ENCODE measurements at places on chromosomes 11 and 22.
A peak's percentile ranks its signal among the peaks of the same experiment; 100 is the strongest.

DNA sequence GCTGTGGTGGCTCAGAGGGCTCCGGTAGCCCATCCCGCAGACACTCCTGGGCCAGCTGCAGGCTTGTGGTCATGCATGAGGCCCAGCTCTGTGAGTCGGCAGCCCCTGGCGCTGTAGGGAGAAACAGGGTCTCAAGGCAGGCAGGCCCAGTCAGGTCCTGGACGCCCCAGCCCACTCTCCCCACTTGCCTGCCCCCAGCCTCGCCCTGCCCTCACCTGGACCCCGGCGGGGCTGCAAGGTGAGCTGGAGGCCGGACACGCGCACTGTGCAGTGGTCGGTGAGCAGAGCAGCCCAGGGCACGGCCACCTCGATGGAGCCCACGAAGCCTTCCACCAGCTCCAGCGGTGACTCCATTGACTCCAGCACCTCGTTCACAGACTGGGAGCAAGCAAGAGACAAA lies 2.9 kb downstream of the ATG2A start:
- no peak for DNase-seq

GRCh38 chr22:34587357-34588356 lies 478.3 kb upstream of the ISX start:
- no peak for DNase-seq

GRCh38 chr11:117557361-117557760 lies 229.7 kb downstream of the CEP164 start:
- no peak for DNase-seq

GRCh38 chr11:74936087-74936486 lies 12.8 kb downstream of the XRRA1 start:
- no peak for DNase-seq

DNA sequence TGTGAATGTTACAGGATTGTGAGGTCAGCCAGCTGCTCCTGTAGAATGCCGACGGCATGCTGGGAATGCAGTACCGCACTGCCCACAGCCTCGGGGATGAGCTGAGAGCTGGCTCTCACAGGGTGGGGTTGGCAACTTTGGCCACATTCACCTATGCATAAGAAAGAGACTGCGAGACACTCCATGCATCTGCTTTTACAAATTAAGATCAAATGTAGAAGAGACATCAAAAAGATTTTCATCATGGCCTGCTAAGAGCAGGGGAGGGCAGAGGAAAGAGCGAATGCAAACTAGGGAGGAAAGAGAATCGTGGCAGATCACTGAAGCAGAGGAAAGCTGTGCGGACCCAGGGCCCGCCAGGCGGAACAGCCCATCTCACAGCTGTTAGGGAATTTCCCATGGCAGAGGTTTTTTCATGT lies 49.8 kb upstream of the SPATA19 start:
- peak; percentile 30 for DNase-seq

- peak; percentile 72 for DNase-seq
Observed at GRCh38 chr22:22060200-22061084, 77.9 kb upstream of the TOP3B start.

GRCh38 chr11:33829430-33830141 lies 55.3 kb upstream of the FBXO3 start:
- peak; percentile 74 for DNase-seq

DNA sequence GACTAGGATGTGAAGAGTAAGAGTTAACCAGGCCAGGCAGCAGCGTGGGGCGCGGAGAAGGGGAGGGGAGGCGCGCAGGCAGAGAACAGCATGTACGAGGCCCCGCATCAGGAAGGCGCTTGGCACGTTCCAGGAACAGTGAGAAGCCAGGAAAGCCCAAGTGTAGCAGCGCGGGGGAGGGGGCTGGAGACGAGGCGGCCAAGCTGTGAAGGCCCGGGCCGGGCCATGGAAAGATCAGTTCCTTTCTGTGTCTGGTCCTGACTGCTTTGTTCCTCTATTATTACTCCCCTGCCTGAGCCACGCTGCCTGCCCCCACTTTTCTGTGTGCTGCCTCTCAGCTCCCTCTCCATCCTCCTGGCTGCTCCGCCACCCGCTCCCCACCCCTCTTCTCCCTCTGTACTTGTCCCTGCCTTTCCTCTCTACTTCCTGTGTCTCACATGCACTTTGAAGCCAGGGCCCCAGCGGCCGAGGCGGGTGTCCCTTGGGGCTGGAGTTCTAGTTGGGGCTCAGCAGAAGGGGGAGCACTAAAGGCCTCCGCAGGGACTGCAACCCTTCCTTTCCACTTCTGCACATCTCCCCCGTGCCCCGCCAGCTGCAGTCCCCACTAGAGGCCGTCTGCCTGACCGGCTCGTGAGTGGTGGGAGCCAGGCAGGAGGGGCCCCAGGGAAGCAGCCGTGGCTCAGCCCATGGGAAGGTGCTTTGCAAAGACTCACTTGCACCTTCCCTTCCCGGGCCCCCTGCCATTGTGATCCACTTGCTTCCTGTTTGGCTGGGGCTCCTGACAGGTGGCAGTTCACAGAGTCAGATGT lies 63.7 kb downstream of the PRDM11 start:
- peak; percentile 28 for DNase-seq

- DNase-seq: no peak
Observed at GRCh38 chr11:100905684-100906083, 218.6 kb downstream of the ARHGAP42 start.

- DNase-seq: no peak
Observed at GRCh38 chr11:23956586-23956985, 540.3 kb upstream of the LUZP2 start.

DNA sequence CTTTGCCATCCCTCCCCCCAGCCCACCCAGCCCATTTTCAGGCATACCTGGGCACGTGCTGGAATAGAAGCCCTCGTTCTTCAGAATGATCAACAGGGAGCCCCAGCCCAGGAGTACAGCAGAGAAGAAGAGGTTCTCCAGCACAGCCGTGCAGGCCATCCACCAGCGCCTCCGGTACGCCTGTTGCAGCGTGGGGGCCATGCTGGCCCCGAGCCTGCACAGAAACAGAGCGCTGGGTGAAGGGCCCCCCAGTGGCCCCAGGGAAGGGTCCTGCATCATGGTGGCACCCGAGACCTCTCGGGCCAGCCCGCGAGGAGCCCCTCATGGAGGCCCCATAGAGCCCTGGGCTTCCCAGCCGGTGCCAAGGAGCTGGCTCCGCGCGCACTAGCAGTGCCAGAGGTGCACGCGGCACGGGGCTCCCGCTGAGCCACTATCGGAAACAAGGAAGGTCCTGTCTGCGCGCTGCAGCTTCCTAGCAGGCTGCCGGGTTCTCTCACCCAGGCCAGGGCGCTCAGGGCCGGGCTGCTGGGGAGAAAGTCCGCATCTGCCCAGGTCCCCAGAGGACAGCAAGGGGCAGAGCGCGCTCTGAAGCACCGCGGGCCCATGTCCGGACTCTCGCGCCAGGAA lies 1.5 kb downstream of the SLC43A1 start:
- peak; percentile 57 for DNase-seq

DNA sequence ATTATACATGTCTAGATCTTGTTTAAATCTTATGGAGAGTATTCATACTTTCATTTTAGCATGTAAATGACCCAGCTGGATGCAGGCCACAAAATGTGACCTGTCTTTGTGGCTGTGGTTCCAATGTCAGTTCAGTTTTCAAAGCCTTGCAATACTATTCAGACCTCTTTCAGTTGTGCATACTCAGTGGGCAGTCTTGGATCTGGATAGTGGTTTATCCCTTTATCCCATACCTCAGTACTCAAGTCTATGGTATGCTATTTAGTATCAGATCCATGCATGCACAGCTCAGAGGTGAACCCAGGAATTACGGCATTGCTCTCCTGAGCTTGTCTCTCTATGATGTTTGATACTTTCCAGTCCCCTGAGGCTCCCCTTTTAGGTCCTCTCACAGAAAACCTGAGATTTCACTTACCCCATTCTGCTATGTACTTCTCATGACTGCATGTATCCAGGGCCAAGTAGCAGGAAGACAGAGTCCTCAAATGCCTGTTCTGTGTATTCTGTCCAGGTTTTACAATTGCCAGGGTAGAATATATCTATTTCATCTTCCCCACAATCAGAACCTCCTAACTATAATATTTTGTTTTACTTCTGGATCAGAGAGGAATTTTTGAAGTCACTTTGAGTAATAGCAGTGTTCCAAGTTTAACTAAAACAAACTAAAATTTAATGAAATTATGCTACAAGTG lies 6.9 kb upstream of the P4HA3 start:
- DNase-seq: no peak

GRCh38 chr11:13880634-13881033 lies 81.9 kb upstream of the SPON1 start:
- no peak for DNase-seq

DNA sequence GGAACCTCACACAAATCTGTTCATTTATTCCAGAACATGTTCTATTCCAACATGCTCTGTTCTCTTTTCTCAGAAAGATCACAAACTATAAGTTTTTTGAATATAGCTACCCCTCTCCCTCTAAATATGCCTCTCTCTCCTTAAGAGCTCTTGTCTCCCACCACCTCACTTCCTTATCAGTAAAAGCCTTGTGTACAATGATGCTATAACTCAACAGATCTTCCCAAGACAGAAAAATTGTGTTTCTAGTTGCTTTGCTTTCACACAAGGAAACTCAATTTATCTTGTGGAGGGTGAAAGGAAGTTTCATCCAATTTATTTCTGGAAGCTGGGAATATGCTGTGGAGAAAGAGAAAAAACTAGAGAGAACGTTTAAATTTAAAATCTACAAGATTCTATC lies 64.4 kb downstream of the FAM76B start:
- no peak for DNase-seq

DNA sequence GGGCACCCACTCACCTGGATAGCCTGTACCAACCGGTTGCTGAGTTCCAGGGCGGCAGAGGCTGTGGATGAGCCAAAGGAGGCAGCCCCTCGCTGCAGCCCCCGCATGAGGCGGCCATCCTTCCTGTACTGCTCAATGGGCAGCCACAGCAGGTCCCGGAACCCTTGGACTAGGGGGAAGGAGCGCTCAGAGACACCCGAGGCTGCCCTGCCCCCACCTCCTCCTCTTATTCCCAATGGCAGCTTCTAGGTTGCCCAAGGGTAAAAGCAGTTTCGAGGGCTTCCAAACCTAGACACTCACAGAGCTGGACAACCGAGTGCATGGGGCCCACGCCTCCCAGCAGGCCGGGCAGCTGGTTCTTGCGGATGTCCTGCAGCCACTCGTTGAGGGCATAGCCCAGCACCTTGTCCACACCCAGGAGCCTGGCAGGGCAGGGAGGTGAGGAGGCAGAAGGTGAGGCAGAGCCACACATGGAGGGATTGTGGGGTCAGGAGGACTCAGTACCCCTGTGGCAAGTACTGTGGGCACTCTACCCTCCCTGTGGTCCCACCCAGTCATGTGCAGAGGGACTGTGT lies 18.1 kb upstream of the EHD1 start:
- no peak for DNase-seq

- DNase-seq: no peak
Observed at GRCh38 chr11:120598517-120599257, 87.1 kb downstream of the GRIK4 start.

- DNase-seq: peak; percentile 34
Observed at GRCh38 chr11:94417386-94417987, 16.3 kb upstream of the GPR83 start.

DNA sequence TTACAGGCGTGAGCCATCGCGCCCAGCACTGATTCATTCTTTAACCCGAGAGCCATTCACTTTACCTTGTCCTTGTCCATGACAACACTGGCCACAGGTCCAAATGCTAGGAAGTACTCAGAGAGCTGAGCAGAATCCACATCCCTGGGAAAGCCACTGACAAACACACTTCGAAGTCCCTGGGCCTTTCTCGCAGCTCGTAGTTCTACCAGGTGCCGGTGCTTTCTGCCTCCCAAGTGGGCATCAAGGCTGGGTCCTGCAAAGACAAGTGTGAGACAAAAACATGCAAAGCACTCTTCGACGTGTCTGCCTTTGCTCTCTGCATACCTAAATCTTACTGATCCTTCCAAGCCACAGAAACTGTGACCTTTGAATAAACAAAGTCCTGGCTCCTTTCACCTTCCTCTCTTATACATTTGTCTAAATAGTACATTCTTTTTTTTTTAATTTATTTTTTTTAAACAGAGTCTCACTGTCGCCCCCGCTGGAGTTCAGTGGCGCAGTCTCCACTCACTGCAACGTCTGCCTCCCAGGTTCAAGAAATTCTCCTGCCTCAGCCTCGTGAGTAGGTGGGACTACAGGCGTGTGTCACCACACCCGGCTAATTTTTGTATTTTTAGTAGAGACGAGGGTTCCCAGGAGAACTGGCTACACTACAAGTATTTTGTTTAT lies 2.2 kb downstream of the TUT1 start:
- peak; percentile 68 for DNase-seq

DNA sequence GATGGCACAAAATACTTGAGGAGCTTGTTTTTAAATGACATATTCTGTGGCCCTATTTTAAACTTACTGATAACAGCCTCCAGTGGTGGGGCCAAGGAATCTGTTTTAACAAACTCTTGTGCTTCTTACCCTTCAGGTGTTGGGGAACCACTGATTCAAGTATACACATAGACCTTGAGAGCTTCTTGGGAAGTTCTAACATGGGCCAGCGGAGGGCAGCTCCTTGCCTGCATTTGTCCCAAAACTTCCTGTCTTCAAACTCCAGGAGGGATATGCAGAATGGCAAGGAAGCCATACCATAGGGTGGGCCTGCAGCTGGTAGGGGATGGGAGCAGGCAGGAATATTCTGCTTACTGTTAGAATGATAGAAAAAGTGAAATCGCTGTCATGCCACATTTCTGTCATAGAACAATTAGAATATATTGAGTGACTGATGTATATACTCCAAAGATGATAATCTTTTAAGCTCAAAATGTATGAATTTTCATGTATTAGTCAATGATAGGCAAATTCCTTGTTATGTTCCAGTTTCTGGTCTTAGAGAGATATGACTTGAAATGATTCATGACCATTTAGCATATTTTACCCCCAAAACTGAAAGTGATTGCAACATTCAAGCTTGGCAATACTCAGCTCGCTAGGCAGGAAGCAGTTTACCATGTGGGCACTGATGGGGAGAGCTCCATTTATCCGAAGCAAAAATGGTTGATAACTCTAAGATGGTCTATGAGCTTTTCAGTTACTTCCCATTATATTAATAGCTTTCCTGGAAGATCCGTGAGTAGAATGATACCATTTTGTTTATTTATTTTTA lies 9.2 kb downstream of the EXT2 start:
- DNase-seq: no peak

DNA sequence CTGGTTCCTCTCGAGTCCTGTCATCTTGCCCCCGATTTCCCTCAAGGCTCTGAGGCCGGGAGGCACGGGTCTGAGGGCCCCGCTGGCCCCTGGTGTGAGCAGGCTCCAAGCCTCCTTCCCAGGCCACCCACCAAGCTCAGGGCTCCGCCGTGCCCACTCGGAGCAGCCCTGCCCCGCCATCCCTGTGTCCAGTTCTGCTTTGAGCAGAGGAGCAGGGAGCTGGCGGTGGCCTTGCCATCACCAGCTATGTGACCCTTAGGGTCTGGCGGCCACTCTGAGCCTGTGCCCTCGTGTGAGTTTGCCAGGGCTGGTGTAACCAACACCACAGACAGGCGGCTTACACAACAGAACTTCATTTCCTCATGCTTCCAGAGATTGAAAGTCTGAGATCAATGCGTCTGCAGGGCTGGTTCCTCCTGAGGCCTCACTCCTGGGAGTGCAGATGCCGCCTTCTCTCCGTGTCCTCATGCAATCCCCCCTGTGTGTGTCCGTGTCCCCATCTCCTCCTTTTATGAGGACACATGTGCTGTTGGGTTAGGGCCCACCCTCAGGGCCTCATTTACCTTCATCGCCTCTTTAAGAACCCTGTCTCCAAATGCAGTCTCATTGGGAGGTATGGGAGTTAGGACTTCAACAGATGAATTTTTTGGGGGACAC lies 36.5 kb upstream of the CELSR1 start:
- no peak for DNase-seq

Data from NAMALWA (cell line).